NCI-H774 (cell line): ENCODE measurements at places on chromosomes 12 and 14.
A peak's percentile ranks its signal among the peaks of the same experiment; 100 is the strongest.

DNA sequence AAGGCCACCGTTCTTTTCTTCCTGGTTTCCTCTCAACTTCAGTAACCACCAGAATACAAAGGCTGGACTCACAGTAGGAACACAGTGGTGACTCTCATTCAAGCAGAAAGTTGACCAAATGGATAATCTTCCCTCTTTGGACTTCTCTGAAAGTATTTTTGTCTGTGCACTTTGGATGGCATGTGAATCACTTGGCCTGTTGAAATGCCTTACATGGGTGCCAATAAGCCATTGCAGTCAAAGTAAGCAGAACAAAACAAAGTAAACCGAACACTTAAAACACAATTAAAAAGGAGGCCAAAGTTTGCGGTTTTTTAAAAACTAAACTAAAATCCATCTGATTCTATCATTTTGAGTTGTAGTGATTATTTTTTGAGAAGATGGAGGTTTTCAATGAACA lies 370.1 kb upstream of the DDHD1 start:
- no peak for DNase-seq

DNA sequence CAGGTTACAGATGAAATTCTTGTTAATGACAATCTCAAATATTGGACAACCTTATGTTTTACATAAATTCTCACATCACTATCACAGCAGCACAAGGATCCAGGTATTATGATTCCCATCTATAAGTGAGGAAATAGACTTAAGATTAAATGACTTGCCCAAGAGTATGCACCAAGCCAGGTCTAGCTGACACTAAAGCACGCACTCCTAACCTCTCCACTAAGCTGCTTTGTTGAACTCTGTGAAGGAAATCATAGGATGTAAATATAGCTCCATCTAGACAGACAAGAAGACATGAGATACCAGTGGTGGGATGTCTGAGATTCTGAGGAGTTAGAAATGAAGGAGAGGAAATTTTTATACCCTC lies 87.9 kb downstream of the PHLDA1 start:
- no peak for DNase-seq

GRCh38 chr12:75642226-75642625 lies 130.8 kb upstream of the KRR1 start:
- DNase-seq: no peak

DNA sequence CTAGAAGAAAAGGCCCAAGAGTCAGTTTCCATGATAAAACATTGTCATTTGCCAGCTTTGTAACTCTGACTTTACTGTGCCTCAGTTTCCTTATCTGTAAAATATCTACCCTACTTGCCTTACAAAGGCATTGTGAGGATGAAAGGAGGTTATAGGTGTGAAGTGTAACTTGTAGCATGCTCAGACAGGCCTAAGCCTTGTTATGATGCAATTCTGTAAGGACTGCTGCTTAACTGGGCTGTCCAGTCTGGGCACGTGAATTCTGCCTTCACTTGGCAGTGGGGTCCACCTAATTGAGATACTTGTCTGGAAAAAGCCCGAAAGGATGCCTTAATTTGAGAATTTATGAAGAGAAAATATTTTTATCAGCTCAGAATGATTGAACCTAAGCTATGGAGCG lies 114.5 kb upstream of the DYRK2 start:
- DNase-seq: no peak

GRCh38 chr12:71548893-71549292 lies 109.3 kb downstream of the LGR5 start:
- peak; percentile 26 for DNase-seq

- DNase-seq: no peak
These were observed 183.9 kb downstream of the PIWIL1 start for GRCh38 chr12:130521375-130522124.

DNA sequence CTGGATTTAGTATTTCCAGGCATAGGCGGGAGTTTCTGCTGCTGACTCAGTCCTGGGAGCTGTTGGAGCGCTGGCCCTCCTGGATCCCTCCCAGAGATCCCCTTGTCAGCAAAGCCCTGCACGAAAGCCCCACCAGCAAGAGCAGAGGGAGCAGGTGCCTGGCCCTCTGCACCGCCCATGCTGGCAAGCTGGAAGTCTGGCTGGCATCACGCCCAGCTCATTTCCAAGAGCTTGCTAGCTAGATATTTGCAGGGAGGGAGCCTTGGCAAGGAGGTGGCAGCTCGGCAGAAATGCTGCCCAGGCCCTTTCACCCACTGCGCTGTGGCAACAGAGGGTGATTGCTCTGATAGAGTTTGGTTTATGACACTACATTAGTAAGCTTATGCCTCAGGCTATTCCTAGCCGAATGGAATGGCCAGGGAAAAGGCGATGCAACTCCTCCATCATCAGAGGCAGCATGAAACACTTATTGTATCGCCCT lies 193.9 kb downstream of the EMP1 start:
- peak; percentile 53 for DNase-seq

DNA sequence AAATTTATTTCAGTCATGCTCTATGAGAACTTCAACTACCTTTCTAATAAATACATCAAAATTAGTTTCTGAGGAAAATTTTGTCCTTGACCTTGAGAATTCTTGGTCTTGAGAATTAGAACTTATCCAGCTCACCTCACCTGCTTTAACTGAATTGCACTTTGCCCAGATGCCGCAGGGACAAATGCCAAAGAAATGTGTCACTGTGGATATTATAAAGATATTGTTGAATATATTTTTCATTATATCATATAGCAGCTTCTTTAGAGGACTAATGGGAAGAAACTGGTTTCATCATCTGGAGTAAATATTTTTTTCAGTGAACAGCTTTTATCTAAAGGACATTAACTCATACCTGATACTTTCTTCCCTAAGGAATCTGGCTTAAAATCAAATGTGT lies 54.1 kb downstream of the LRP6 start:
- no peak for DNase-seq

GRCh38 chr12:63319936-63320633 lies 169.1 kb upstream of the AVPR1A start:
- DNase-seq: no peak

DNA sequence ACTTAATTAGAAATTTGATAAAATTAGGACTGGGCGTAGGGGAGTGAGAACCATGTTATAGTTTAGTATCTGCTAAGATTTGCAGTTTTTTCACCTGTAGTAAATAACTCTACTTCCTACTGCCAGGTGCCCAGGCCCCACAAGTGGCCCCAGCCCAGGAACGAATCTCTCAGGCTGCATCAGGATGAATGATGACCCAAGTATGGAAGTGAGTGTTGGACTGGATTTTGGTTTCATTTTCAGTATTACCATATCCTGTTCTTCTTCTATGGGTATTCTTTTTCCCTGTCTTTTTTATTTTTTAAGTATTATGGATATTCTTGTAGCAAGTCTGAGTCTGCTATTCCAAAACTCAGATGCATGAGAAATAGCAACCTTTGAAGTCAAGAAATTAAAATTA lies 120.3 kb upstream of the BCAT1 start:
- DNase-seq: no peak

DNA sequence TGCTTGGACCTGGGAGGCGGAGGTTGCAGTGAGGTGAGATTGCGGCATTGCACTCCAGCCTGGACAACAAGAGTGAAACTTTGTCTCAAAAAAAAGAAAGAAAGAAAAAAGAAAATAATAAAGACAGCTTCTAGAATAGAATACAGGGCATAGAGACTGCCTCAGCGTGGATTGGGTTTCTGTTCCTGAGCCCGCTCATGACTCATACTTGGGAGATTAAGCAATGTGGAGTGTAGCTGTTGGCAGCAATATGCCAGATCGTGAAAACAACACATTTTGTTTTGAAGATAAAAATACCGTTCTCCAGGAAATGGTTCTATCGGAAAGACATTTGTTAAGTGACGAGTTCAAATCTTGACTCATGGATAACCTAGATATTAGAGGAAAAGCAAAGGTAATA lies 67.2 kb downstream of the GLT1D1 start:
- DNase-seq: no peak

DNA sequence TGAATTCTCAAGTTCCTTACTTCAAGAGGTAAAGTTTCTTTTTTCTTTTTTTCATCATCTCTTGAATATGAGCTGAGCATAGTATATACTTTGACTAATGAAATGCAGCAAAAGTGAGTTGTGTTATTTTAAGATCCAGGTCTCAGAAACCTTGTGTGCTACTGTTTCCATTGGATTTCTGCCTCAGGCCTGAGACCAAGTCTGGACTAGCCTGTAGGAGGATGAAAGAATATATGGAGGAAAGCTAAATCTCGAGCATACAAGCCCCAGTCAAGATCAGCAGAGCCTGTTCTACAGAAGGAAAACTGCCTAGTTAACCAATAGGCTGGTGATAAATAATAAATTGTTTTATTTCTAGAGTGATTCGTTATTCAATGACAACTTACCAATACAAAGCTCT lies 652.5 kb downstream of the C12orf50 start:
- DNase-seq: no peak

GRCh38 chr12:41123871-41124270 lies 64.2 kb upstream of the PDZRN4 start:
- DNase-seq: no peak

GRCh38 chr14:98325761-98326160 lies 946.2 kb downstream of the BCL11B start:
- DNase-seq: no peak

DNA sequence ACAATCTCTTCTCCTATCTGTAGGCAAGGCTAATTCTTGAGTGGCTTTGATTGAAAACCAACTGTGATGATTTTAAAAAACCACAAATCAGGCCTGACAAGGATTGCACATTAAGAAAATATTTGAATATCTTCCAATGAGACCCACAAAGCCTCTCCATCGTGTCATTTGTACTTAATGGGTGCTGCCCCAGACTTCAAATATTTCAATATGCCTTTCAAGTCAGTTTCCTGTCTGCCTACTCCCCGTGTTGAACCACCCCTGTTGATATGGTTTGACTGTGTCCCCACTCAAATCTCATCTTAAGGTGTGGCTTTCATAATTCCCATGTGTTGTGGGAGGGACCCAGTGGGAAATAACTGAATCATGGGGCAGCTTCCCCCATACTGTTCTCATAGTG lies 159.7 kb upstream of the EGLN3 start:
- no peak for DNase-seq

DNA sequence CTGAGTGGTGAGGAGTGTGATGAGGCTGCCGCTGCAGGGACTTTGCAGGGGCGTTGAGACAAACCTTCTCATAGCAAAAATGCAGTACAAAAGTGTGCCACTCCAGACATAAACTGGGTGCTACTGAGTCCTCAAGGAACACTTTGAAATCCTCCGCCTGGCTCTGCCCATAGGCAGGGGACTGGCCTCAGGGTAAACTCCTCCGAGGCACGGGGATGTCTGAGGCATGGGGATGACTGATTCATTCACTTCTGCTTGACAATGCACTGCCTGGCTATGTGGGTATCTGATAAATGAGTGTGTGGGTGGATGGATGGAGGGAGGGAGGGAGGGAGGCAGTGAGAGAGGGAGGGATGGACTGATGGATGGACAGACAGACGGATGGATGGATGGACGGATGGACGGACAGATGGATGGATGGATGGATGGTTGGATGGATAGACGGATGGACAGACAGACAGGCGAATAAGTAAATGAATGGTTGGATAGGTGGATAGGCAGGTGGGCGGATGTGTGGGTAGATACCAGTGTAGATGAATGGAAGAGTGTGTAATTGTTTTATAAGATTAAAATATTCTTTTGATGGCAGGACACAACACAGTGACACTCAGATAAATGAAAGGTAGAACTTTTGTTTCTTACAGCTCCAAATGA lies 2.1 kb upstream of the BDKRB2 start:
- no peak for DNase-seq

GRCh38 chr12:46574847-46575246 lies 202.3 kb upstream of the SLC38A2 start:
- DNase-seq: no peak

DNA sequence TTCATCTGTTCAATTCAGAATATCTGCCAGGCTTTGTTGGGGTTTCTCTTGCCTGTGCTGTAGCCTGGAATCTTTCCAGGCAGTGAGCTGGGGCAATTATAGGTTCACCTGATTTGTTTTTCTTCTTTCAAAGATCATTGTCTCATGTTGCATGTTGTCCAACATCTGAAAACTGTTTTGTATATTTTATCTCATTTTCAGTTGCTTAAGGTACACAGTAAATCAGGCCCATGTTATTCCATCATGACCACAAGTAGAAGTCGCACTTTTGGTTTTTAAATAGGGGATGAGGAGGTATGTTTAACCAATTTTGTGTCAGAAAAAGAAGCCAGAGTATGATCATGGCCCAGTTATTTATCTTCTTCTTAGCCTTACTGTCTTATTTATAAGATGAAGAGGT lies 24.9 kb upstream of the FUT8 start:
- no peak for DNase-seq

GRCh38 chr12:11701433-11701832 lies 52.0 kb downstream of the ETV6 start:
- DNase-seq: no peak

GRCh38 chr14:61266891-61267740 lies 14.0 kb downstream of the TMEM30B start:
- DNase-seq: no peak

DNA sequence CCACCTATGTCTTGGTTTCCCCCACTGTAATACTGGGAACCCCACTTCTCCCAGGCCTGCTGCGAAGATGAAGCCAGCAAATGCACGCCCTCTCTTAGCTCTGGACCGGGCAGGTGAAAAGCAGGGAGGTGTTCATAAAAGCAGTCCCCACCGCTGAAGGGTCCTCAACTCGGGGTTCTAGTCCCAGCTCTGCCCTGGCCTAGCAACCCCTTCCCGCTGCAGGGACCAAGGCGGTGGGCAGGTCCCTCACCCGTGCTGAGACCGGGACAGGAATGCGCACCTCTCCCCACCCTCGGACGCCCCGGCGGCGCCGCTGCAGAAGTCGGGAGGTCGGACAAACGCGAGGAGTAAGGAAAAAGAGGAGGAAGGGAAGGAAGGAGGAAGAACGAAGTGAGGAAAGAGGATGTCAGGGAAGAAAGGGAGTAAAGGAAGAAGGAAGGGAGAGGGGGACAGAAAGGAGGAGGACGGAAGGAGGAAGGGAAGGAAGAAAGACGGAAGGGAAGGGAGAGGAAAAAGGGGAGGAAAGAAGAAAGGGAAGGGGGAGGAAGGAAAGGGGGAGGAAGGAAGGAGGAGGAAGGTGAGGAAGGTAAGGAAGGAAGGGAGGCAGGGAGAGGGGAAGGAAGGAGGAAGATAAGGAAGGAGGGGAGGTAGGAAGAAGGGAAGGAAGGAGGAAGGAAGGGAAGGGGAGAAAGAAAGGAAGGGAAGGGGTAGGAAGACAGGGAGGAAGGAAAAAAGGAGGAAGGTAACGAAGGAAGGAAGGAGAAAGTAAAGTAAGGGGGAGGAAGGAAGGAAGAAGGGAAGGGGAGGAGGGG lies 701 bp downstream of the SPRING1 start:
- no peak for DNase-seq

- DNase-seq: no peak
These were observed 5.3 kb upstream of the CDCA4 start for GRCh38 chr14:105026033-105026785.

GRCh38 chr12:93351726-93352125 lies 26.0 kb upstream of the NUDT4 start:
- DNase-seq: no peak

- DNase-seq: no peak
These were observed 18.4 kb downstream of the POU6F1 start for GRCh38 chr12:51199366-51199945.
